Aorta (tissue), 5 donors: ENCODE measurements at places on chromosomes 7 and 10. TPM values are rescaled to one million over a fixed set of nuclear protein-coding genes. Genes with fewer than 3 reads are reported as not detected.

Gene PTEN
- 119 TPM for total RNA-seq

Gene IGF2BP3
- 0.71 TPM for total RNA-seq

Gene DIP2C
- 38.7 TPM for total RNA-seq

Gene SERPINE1
- total RNA-seq, result 57.1 TPM

Gene LRRC18
- not detected for total RNA-seq

Gene STEAP1
- 31.7 TPM for total RNA-seq

Gene RPEL1
- total RNA-seq, result not detected

Gene LRRN3
- 0.62 TPM for total RNA-seq

Gene LIPK
- not detected for total RNA-seq

Gene EBLN1
- not detected for total RNA-seq

Gene PRKCQ
- 1.1 TPM for total RNA-seq

Gene ABCF2
- total RNA-seq, result 25.8 TPM

Gene SPDYE1
- total RNA-seq, result not detected

Gene NCF1
- 16.4 TPM for total RNA-seq

Gene ESYT2
- 172 TPM for total RNA-seq

Gene PTPRN2
- 1.4 TPM for total RNA-seq

Gene TLX1
- total RNA-seq, result not detected

Gene PRPS1L1
- total RNA-seq, result not detected
